Right renal pelvis (tissue), 4 donors: ENCODE measurements at places on chromosomes 7 and 10. TPM values are rescaled to one million over a fixed set of nuclear protein-coding genes. Genes with fewer than 3 reads are reported as not detected.

DNA sequence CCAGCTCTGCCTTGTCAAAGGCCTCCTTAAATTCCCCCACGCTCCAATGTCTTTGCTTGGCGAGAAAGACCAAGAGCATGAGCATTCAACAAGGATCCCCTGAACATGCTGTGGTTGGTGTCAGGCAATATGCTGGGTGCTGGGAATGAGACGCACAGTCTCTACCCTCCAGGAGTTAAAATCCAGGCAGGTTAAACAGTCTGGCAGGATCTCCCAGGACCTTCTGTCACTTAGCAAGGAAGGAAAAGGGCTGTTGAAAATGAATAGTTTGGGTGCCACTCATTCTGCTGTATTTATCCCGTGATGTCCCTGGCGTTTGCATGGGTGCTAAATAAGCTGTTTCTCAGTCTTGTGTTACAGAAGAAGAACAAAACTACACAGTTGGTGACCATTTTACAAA, 21.9 kb upstream of the ITGA8 start:
- no peak for DNase-seq

DNA sequence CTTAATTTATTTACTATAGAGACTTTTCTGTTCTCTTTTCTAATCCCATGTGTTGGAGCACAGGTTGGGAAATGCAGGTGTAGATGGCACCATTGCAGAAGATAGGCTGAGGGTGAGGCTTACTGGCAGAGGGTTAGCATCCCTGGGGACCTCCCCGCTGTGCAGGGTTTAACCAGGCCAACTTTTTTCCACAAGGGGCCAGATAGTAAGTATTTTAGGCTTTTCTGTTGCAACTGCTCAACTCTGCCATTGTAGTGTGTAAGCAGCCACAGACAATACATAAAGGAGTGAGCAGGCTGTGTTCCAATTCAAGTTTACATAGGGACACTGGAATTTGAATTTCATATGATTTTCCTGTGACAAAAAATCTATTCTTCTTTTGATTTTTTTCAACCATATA, 34.6 kb upstream of the AOAH start:
- no peak for DNase-seq

The IFIT2 gene
- polyA plus RNA-seq = 9.8 TPM

DNA sequence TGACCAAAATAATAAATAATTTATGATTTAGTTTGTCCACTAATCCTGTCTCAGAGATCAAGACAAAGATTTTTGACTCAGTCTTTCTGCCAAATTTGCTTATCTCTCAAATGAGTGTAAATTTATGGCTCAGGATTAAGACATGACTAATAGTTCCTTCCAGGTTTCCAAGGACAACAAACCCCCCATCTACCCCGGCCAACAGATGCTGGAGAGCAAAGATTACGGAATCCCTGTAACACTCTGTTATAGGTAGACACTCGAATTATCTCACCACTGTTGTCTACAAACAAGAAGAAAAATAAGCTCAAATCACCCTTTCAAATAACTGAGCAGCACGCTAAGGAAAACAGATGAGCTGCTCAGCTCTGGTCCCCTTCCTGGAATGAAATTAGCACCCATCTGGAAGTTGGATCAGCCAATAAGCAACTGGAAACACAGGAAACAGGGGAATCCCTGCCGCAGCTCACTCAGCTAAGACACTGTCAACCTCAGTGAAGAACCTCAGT, 56.8 kb upstream of the SVIL start:
- no peak for DNase-seq

The INA gene
- 0.75 TPM for polyA plus RNA-seq

GRCh38 chr7:55050281-55050680, 31.5 kb downstream of the EGFR start:
- no peak for DNase-seq

The CYP3A5 gene
- polyA plus RNA-seq = 1.2 TPM

GRCh38 chr7:140926021-140926817, 1.5 kb upstream of the BRAF start:
- DNase-seq = no peak

DNA sequence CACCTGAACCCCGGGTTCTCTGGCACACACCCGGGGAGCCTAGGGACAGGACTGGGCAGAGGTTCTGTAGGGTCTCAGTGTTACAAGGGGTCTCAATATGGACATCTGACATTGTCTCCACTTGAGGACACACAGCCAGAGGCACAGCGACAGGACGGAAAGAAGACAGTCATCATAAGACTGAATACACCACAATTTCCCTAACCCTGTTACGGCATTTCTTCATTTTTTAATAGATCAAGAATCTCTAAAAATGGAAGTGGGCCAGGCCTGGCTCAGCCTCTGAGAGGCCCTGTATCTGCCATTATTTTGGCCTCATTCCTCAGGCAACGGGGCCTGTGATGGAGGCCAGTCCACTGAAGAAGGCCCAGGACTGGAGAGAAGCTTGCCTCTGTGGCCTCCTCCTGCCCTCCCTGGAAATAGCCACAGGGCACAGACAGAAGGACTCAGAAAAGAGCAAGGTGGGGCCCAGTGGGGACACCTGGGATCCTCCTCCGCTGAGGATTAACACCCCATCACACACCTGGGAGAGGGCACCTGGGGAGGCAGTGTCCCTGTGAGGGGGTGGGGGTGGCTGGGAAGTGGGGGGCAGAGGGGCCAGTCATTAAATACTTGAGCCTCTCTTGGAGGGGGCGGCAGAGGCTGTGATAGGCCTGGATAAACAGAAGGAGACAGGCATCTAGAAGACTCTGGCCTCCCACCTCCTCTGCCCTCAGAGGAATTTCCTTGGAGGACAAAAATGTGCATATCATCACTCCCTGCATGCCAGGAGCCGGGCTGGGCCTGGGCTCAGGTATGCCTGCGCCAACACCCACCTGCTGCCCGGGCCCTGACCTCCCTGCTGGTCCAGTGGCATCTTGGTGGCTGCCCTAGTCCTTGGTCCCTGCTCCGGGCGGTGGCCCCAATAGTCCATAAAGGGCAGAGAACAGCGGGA, 8.0 kb downstream of the SPOCK2 start:
- no peak for DNase-seq

- DNase-seq = no peak
Measured at GRCh38 chr10:50469778-50470193, 154.0 kb downstream of the SGMS1 start.

DNA sequence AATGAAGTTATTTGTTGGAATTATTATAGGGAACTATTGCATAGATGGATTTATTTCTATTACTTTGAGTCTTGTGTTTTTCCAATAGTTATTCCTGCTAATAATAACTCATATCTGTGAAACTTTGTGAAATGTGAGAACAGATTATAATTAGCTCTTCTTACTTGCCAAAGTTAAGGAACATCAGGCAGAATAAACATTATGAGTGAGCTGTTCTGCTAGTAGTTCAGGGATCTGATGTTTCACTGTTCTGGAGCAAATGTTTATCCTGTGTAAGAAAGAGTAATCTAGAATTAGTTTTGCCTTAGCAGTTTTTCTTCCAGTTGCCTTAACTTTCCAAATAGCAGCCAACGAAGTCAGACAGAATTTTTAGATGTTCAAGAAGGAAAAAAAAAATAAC, 245.2 kb upstream of the PLXDC2 start:
- DNase-seq = no peak

DNA sequence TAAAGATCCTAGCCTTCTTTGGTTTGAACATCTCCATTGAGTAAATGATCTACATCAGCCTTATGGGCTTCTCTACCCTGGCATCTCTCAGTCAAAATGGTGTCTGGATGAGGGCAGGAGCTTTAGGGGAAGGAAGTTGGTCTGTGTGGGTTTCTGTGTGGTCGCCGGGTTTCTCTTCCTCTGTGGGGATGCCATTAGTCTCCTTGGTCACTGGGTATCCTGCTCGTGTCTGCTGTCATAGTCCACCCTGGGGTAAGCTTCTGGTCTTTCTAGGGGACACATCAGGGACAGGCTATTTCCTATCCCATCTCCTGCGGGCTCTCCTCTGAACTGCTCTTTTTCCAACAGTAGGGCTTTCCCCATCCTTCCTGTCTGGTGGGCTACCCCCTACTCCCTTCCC, 150.3 kb upstream of the NPY start:
- DNase-seq = no peak

The FAM20C gene
- 78.7 TPM for polyA plus RNA-seq

The HEPACAM2 gene
- 5.9 TPM for polyA plus RNA-seq

- no peak for DNase-seq
Measured at GRCh38 chr7:12031638-12032037, 179.5 kb upstream of the TMEM106B start.

The SNCG gene
- 31.4 TPM for polyA plus RNA-seq

GRCh38 chr10:106957823-106958588, 206.5 kb downstream of the SORCS1 start:
- no peak for DNase-seq

The MRPL32 gene
- 99.8 TPM for polyA plus RNA-seq

DNA sequence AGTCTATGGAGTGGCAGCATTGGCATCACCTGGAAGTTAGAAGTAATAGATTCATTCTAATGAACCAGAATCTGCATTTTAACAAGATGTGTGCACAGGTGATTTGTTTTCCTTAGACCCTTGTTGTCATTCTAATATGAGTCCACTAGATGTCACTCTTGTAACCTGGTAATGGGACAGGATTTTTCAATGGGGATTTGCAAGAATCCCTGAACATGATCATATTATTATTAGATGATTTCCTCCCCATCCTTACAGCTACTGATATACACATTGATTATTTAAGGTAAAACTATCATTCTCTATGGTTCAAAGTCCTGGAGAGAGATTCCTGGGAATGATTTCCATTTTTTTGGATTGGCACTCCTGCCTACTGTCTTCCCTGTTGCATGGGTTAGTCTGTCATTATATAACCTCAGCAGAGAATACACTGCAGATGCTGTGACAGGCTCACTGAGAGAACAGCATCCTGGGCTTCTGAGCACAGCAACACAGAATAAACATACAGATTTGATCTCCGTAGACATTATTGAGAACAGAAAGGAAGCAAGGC, 194.9 kb downstream of the SUGCT start:
- no peak for DNase-seq

DNA sequence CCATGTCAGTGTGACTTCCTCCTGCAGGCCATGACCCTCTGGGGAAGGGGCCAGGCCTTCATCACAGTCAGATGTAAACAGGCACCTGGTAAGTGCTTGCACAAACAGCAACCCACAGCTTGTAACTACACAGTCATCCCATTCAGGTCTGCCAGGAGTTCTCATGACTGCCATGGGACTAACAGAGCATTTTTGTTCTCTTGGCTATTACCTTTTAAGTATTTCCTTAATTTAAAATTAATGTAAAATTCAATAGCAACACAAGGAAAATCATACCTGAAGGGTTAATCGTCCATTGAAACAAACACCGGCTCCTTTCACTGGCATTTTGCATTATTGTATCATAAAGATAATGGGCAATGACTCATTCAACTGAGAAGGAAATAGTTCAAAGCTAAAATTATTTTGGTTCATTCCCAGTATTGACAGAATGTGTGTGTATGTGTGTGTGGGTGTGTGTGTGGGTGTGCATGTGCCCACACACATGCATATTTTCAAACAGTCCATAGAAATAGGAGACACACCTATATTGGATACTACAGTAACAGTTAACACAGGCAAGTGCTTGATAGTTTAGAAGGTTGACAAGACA, 307.9 kb downstream of the WDR11 start:
- no peak for DNase-seq

The CFAP46 gene
- 7.7 TPM for polyA plus RNA-seq

The FRAT1 gene
- polyA plus RNA-seq = 3.5 TPM

- no peak for DNase-seq
Measured at GRCh38 chr7:128791121-128791971, at the start of gene CCDC136. TSS of gene CCDC136 (plus strand) at chr7:128791968. CDS start at chr7:128792412, 444 bp downstream.

GRCh38 chr7:131900785-131901287, 344.4 kb upstream of the PODXL start:
- no peak for DNase-seq

The FGF8 gene
- polyA plus RNA-seq = 8.0 TPM

GRCh38 chr7:108189733-108190388, 59.7 kb upstream of the LAMB4 start:
- no peak for DNase-seq

- DNase-seq = no peak
Measured at GRCh38 chr10:19654576-19654975, 161.7 kb upstream of the PLXDC2 start.

DNA sequence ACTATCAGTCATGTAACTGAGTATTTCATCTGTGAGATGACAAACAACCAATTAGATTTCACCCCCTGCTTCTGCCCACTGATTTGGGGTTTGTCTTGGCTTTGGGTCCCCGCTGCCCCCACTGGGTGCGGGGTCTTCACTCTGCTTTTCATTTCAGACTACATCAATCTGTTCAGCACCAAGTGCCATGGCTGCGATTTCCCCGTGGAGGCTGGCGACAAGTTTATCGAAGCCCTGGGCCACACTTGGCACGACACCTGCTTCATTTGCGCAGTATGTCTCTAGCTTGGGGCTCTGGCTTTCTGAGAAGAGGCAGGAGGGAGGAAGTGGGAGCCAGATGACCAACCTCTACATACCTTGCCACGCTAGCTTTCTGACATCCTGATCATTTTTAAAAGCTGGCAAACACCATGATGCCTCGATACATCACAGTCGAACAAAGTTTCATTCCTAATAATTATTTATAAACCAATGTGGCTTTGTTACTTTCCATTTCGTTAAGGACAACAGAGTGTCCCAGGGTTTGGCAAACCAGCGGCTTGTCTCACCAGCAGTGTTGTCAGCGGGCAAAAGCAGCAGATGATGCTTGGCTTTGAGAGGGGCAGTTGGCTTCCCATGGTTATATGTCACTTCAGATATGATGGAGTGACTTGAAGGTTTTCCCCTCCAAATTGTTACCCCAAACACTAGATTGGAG, 30.3 kb upstream of the BMPR1A start:
- DNase-seq = no peak

DNA sequence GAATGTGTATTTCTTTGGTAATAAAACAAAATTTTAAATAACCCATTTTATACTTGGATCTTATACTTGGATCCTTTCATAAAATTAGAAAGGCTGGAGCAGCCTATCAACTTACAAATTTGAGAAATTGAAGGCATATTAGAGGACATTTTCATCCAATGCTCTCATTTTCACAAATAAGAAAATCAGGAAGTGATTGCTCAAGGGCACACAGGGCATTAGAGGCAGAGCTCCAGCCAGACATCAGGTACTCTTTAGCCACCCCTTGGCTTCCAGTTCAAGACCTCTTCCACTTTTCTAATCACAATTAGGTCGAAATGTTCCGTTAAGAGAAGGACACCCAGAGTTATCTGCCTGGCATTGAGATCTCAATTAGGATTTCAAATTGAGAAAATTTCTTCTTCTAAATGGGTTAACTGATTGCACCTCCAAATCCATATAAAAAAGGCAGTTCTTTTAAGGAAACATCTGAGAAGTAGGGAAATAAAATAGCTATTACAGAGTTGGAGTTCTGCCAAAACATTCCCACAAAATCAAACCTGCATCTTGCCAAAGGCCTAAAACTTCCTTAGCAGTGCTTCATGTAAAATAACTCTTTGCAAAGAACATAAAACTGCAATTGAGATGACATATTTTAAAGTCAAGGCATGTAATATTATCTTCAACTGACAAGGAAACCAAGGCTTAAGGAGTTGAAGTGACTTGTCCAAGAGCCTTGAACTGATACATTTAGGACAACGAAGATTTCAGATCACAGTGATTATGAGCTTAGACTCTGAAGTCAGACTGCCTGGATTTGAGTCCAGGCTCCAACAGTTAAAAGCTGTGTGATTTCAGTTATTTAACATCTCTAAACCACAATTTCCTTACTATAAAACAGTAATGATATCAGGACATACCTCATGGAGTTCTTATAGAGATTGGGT, 2.4 kb downstream of the ACTA2 start:
- no peak for DNase-seq

- no peak for DNase-seq
Measured at GRCh38 chr7:152551304-152552036, 115.7 kb upstream of the KMT2C start.

- DNase-seq = no peak
Measured at GRCh38 chr7:105060923-105061322, 46.9 kb downstream of the KMT2E start.

The WEE2 gene
- polyA plus RNA-seq = 0.21 TPM

GRCh38 chr7:142788303-142789289, 17.8 kb downstream of the PRSS2 start:
- DNase-seq = no peak
